ENCODE measurements at places on chromosomes 1 and 21. TPM values are rescaled to one million over a fixed set of nuclear protein-coding genes. Genes with fewer than 3 reads are reported as not detected.

DNA sequence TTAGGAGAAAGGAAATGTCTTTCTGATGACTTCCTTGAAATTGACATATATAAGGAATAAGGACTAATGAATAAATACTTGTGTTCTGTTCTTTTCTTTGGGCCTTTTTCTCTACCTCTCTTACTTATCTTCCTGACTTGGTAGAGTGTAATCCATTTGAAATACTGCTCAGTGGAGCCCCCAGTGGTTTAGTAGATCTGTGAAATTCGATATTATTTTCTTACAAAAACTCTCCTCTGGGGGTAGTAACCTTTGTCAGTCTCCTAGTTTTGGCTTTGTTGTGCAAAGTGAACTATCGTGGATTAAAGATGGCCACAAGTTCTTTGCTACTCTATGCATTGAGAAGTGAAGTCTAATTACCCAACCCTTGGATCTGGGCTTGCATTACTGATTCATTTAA is 48.8 kb downstream of the DUSP10 start:
- DNase-seq, result no peak
- no peaks in the 10 kb centered on the region for H3K4me1 ChIP-seq
- H3K27me3 ChIP-seq, result no peaks in the 10 kb centered on the region
- no peaks in the 10 kb centered on the region for H3K36me3 ChIP-seq
- no peak overlapping the region for H3K27ac ChIP-seq

DNA sequence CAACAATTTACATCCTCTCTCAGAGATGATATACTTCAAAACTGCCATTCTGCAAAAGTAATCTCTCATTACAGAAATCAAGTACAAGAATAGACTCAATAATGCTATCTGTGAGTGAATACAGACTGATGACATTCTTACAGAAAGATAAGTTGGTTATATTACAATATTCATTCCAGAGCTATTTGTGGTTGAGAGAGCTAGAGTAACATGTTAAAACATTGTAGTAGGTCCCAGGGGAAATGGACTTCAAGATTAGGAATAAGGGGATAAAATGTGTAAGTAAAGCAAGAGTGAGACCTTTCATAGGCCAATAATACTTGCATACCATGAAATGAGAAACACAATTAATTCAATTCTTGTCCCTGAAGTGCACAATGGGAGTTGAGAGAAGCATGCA is 1.5 kb downstream of the F13B start:
- H3K27ac ChIP-seq, result no peak overlapping the region
- DNase-seq, result no peak
- H3K4me1 ChIP-seq, result no peaks in the 10 kb centered on the region
- no peak overlapping the region for H3K4me3 ChIP-seq
- H3K36me3 ChIP-seq, result no peaks in the 10 kb centered on the region
- no peaks in the 10 kb centered on the region for H3K27me3 ChIP-seq

DNA sequence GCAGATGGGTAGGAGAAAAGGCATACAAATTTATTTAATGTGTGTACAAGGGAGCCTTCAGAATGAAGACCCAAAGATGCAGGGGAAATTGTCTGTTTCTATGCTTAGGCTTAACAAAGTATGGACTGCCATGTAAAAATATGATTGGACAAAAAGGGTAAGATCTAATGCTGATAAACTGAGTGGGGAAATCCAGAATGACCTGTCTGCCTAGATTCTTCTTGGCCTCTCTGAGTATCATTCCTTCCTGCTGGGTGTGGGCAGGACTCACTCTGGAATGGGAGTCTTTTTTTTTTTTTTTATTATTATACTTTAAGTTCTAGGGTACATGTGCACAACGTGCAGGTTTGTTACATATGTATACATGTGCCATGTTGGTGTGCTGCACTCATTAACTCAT is 61.0 kb downstream of the IGSF5 start:
- H3K36me3 ChIP-seq, result no peaks in the 10 kb centered on the region
- peaks cover 8% of the 10 kb centered on the region for H3K4me1 ChIP-seq
- H3K4me3 ChIP-seq, result no peak overlapping the region
- no peaks in the 10 kb centered on the region for H3K27me3 ChIP-seq

- no peak overlapping the region for H3K27ac ChIP-seq
- H3K4me3 ChIP-seq, result no peak overlapping the region
- H3K4me1 ChIP-seq, result no peaks in the 10 kb centered on the region
- H3K27me3 ChIP-seq, result no peaks in the 10 kb centered on the region
- no peak for DNase-seq
Observed at GRCh38 chr1:57238233-57238781, 185.6 kb downstream of the DAB1 start.

DNA sequence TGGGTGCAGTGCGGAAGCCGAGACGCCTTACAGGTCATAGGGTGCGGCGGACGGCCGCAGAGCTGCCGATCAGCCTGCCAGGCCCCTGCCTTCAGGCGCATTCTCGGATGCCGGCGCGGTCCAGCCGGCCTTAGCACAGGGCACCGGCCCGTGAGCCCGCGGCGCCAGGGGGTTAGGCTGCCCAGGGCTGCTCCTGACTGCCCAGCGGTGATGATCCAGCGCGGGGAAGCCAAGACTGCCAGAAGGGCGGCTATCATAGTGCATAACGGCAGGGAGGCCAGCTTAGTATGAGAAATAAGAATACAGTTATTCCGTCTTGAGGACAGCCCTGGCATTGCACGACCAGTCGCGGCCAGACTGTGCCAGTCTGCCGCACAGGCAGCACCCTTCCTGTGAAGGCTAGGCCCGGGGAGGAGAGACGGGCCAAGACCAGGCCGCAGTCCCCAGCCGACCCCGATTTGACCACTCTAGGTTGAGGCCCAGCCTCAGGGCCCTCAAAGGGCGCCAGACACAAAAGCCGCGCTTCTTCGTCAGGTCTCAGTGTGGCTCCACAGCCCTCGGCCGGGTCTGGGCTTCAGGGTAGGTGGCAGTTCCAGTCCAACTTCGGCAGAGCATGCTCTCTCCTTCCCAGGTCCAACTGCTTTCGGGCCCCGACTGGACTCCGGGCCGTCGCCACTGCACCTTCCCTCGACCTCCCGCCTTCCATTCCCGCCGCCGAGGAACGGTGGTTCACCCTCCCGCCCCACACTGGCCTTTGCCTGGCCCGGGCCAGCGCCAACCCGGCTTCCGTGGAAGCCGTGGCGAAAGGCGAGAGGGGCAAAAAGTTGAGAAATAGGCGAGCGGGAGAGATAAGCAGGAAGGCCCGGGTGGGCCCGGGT is 829 bp downstream of the ALX3 start:
- H3K27ac ChIP-seq, result no peak overlapping the region
- peaks cover 89% of the 10 kb centered on the region for H3K27me3 ChIP-seq
- H3K36me3 ChIP-seq, result no peaks in the 10 kb centered on the region
- DNase-seq, result no peak
- H3K4me3 ChIP-seq, result no peak overlapping the region

DNA sequence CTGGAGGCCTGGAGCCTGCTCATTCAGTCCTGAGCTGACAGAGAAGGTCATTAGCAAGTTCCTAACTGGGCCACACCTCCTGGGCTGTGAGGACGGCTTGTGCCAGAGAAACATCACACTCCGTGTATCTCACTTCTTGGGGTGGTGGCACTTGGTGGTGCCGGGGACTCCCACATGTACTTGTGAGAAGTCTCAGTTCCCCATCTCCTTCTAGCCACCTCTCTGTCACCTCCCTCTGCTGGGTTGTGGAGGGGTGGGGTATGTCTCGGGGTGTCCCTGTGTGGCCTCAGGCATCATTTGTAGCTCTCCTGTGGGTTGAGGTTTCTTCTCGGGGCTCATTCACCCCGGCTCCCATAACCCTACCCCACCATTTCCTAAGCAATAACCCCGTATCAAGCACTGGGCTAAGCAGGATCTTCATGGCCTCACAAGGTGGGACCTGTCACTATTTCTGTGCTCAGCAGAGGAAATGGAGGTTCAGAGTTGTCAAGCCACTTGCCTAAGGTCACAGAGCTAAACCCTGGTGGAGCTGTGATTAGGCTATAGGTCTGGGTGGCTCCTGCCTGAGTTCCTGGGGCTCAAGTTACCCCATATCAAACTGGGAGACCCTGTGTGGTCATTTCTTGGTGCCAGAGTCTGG is 62.5 kb downstream of the UBIAD1 start:
- H3K4me1 ChIP-seq, result peaks cover 10% of the 10 kb centered on the region
- H3K36me3 ChIP-seq, result no peaks in the 10 kb centered on the region
- H3K27me3 ChIP-seq, result no peaks in the 10 kb centered on the region
- H3K27ac ChIP-seq, result no peak overlapping the region
- no peak overlapping the region for H3K4me3 ChIP-seq

GRCh38 chr1:48414264-48414663 is 57.7 kb downstream of the SPATA6 start:
- no peaks in the 10 kb centered on the region for H3K27me3 ChIP-seq
- no peaks in the 10 kb centered on the region for H3K36me3 ChIP-seq
- H3K4me1 ChIP-seq, result no peaks in the 10 kb centered on the region
- H3K27ac ChIP-seq, result no peak overlapping the region

DNA sequence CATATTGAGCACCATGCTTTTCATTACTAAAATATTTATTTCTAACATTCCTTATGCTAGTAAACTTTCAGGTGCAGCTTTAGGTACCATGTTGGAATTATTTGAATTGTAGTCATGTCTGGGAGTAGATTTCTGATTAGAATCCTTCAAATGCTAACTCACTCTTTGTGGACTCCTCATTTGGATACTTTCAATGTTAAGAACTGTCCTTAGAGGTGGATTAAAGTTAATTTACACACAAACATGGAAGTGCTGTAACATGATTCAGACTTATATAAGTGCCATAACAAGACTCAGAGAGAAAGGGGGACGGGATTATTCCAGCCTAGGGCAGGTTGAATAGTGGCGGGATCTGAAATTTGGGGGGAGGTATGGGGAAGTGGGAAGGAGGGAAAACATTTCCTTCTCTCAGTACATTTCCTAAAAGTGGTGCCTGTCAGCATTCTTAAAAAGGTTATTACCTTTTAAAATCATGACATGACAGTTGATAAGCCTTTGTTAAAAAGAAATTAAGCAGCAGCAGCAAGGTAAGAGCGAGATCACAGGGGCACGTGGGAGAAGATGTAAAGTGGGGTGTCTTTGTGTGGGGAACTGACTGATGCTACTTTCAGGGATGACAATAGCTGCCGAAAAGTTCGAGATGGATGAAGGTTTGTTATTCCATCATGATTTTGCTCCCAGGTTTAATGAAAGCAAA is 44.4 kb downstream of the HHAT start:
- no peak overlapping the region for H3K4me3 ChIP-seq
- no peaks in the 10 kb centered on the region for H3K4me1 ChIP-seq
- no peaks in the 10 kb centered on the region for H3K27me3 ChIP-seq
- no peak for DNase-seq

The SFN gene
- 7.3 TPM for polyA plus RNA-seq

The LTN1 gene
- 9.3 TPM for polyA plus RNA-seq

The LPGAT1 gene
- 36.4 TPM for polyA plus RNA-seq
